ENCODE measurements at places on chromosomes 16 and 17.

DNA sequence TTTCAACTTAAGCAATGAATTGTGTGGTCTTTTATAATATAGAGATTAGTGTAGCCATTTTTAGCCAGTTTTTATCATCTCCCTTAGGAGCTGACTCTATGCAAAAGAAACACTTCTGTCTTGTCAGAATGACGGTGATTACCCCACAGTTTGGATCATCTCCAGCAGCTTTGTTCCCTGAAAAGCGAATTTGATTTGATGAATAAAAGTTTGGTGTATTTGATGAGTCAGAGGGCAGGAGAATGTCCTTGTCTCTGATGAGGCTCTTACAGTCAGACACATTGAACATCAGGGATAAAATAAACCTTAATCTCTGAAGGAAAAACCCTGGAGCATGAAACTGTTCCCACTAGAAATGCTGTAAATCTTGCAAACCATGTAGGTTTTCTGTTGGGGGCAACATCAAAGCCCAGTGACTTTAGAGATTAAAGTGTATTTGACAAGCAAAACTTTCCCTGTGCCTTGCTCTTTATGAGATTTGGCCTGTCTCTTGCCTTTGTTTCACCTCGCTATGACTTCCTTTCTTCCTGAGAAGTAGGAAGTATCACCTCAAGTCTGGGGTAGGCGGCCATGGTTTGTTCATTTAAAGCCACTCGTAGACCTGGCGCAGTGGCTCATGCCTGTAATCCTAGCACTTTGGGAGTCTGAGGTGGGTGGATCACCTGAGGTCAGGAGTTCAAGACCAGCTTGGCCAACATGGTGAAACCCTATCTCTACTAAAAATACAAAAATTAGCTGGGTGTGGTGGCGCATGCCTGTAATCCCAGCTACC is 209.3 kb downstream of the FTO start:
- DNase-seq = no peak

GRCh38 chr17:10099051-10099571 is 99.3 kb downstream of the GAS7 start:
- no peak for DNase-seq

DNA sequence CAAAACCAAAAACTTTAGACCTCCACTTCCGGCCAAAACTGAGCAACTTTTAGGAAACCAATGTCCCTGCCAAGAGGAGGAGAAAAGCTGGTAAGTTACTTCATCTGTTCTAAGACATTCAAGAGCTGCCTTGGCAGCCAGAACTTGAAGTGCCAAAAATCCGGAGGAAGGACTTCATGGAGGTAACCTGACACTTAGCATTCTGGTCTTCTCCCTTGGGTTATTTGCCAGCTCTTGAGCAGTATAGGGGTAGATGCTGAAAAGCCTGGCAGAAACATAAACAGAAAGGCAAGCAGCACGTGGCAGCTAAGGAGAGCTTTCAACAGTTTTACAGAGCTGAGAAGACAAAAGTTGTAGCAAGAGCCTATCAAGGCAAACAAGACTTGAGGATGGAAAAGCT is 53.2 kb downstream of the CDYL2 start:
- DNase-seq = no peak

DNA sequence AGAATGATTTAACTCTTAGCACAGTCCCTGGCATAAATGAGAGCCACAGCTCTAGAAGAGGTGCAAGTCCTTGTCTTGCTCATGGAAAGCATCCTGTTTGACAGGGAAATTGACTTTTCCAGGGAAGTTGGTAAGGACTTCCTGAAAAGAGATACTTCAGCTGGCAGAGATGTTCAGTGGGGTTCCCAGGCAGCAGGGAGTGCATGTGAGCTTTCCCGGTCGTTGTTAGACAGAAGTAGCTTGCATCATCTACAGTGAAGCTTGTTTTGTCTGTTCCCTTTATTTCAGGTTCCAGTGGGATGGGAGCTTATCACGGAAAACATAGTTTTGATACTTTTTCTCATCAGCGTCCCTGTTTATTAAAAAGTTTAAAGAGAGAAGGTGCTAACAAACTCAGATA is 22.9 kb downstream of the ALDH3A2 start:
- no peak for DNase-seq

Measured in MM.1S (cell line).